Germinal center (tissue), 1 donor: ENCODE measurements at places on chromosomes 12 and 14.

- no peak for DNase-seq
These were observed 11.4 kb upstream of the NID2 start for GRCh38 chr14:52080158-52080800.

GRCh38 chr14:23104070-23104590 is 659 bp downstream of the CIROP start:
- no peak for DNase-seq

- DNase-seq, result no peak
These were observed 374.3 kb upstream of the DCN start for GRCh38 chr12:91556909-91557308.

DNA sequence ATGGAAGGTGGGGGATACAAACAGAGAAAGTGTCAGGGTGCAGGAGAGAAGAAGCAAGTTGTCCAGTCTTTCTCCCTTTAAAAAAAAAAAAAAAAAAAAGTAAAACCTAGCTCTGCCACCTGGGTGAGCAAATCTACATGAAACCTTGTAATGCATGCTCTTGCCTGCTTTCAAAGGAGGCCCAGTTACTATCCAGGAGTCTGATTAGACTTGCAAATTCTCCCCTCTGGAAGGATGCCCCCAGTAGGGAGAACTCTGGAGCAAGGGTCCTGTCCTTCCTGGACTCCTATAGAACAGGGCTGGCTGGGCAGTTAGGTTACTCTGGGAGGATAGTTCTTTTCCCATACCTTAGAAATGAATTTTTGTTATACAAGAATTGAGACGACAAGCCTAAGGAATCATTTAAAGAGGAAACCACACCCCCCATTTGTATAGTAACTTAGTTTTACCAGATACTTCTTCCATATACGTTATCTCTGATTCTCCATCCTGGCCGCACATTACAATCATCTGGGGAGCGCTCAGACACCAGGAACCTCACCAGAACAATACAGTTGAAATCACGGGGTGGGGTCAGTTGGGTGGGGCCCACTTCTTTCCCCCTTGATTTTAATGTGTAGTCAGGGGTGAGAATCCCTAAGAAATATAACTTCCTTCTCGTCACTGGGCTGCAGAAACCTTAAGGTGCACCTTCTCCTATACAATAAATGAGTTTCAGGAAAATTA is 30.5 kb downstream of the RAB35 start:
- DNase-seq, result no peak

DNA sequence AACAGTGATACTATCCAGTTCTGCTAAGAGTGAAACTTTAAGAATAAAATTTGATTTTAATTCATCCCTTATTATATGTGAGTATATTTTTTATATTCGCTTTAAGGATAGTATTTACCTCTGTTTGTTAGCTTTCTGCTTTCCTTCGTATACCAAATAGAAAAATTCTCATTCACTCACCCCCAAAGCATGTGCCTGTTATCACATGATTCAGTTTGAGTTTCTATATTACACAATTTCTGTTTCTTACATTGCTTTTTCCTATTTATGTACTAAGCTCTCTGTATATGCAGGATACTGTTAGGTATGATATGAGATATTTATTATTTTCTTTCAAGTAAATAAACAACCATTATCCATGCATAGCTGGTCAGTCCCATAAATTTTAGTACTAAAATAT is 275.2 kb downstream of the FBXL14 start:
- no peak for DNase-seq

DNA sequence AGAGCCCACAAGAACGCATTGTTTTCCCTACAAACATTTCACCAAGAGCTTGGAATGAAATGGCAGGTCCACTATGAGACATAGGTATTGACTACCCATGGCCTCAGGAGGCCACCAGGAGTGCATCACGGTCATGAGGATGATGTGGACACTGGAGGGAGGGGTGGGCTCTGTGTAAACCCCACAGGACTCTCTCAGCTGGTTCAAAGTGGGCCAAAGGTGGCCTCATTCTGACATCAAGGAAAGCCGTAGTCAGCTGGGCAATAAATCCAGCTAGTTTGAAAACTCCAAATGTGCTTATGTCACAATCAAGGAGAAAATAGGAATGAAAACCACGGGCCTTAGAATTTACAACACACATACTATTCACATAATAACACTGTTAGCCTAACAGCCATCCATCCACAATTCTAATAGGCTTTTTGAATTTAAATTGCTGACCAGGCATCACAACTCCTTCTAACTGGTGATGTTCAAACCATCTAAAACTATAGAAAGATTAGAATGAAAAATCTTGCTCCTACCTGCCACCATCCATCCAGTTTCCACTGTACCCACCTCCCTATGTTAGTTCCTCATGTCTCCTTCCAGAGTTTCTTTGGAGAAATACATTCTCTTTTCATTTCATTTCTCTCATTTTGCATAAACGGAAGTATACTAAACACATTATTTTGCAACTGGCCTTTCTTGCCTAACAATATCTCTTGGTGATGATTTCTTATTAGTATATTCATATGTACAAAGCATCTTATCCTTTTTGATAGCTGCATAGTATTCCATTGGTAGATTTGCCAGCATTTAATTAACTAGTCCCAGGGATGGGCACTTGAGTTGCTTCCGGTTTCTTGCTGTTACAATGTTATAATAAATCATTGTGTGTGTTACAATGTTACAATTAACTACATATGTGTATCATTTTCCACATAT is 21.5 kb downstream of the CMKLR1 start:
- no peak for DNase-seq

- DNase-seq, result no peak
These were observed 4.4 kb downstream of the AMHR2 start for GRCh38 chr12:53427905-53428594.

DNA sequence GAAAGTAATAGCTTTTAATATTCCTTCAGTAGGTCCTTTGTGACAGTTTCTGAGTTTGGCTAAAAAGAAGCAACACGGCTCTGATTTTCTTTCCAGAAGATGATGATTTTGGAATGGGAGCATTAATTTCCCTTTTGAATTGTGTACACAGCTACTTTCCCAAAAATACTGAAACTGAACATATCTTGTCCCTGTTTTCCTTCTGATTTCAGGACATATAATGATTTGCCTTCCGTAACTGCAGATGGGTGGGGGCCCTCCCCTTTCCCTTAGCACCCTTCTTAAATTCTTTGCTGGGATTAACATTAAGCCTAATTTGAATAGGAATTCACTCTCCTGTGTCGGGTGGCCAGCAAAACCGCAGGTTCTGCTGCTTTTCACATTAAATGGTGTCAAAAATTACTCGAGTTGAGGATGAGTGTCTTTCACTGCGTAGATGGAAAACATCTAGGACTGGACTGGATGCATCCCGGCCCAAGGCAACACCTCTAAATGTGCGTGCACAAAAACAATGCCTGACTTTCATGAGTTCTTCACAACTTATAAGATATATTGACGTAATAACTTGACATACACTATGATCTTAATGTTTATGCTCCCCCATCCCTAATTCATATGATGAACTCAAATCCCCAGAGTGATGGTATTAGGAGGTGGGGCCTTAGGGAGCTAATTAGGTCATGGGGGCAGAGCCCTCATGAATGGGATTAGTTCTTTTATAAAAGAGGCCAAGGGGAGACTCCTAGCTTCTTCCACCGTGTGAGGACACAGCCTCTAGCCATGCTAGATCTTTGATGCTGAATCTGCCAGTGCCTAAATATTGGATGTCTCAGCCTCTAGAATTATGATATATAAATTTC is 158.1 kb downstream of the AEBP2 start:
- no peak for DNase-seq

- DNase-seq, result no peak
These were observed 141.2 kb downstream of the SLC5A8 start for GRCh38 chr12:101068836-101069235.

DNA sequence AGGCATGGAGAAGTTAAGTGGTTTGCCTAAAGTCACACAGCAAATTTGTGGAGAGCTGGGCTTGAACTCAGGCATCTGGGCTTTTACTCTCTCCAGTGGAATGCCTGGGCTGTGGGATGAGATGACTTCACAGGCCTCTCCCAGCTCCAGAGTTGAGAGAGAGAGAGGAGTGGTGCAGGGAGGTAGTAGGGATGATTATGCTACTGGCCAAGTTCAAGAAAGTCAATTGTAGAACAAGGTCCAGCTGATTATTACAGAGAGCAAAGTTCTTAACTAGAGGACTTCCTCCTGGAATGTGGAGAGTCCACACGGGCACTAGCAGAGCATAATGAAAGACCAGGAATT is 769 bp upstream of the EMP1 start:
- no peak for DNase-seq

DNA sequence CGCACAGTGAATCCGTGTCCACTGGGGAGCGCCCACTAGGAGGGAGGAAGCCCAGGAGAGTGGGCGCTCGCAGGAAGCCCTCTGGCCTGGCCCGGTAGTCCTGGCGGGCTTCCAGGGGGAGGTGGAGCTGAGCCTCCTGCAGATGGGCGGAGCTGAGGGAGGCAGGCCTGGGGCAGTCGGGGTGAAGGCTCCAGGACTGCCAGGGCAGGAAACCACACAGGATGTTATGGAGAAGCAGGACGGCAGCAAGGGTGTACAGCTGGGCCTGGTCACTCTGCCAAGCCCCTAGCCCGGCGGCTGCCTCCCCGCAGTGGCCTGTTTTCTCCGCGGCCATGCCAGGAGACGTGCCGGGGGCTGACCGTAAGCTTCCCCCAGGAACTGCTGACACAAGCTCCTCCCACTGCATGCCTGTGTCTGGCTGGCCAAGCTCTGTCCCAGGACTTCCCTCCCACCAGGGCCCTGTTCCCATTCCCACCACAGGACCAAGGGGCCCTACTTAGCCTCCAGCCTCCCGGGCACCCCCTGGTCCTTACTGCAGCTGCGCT is 143.4 kb upstream of the C14orf180 start:
- no peak for DNase-seq
